ENCODE measurements at places on chromosomes 3 and 15.

DNA sequence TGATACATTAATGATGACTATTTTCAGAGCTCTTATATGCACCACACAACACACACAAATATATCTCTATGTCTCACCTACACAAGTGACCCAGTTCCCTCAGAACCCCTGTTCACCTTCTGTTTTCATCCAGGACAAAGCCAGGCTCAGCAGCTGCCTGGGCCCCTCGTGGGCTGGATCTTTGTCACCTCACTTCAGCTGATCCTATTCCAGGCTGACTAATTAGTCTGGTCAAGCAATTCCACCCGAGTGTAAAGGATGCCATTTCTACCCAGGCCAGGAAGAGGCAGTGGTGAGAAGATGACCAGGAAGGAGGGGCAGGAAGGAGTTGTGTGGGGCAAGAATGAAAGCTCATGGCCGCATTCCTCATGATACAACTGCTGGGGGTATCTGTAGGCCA lies 62.3 kb downstream of the DHX30 start:
- DNase-seq, result no peak

- DNase-seq, result no peak
Observed at GRCh38 chr3:17322106-17322793, 420.2 kb downstream of the TBC1D5 start.

DNA sequence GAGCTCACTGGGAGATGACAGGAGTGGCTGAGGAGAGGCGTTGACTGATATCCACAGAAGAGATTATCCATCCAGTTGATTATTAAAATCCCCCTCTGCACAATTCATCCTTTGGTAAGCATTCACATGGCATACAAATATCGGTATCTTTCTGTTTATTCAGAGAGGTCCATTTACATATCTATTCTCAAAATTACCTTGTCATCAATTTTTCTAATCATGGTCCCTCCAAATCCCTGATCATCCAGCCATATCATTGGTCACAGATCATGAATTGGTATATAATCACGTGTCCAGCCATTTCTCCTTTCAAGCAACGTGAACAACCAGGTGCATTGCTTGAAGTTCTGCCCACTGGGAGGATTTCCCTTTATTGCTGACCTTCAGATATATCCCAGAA lies 1321.0 kb downstream of the ROBO2 start:
- no peak for DNase-seq

DNA sequence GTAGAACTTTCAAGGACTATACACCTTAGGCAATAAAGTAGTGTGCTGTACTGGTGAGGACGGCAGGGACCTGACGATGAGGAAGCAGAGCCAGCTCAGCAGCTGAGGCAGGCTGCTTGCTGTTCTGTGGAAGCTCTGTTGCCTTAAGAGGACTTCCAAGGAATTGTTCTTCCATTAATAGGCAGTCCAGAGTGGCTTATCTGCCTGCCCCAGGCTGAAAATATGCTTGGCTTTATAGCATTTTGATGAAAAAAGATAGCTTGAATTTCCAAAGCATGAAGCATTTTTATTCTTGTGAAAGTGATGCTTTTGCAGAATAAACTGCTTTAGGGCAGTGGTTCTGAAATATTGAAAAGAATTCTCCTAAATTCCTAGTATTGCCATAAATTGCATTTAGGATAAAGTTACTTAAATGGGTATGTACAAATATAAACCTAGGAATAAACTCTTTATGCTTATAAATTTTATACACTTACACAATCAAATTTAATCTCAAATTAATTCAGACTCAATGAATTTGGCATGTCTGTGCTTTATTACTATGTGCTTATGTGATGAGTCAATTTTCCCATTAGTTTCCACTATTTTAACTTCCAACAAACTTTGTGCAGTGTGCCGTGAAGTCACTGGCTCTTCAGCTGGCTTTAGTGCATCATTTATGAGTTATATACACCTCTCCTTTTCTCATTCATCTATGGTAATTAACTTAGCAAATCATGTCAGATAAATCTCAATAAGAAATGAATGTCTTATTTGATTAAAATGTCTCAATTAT lies 231.0 kb upstream of the RASGRP1 start:
- no peak for DNase-seq

DNA sequence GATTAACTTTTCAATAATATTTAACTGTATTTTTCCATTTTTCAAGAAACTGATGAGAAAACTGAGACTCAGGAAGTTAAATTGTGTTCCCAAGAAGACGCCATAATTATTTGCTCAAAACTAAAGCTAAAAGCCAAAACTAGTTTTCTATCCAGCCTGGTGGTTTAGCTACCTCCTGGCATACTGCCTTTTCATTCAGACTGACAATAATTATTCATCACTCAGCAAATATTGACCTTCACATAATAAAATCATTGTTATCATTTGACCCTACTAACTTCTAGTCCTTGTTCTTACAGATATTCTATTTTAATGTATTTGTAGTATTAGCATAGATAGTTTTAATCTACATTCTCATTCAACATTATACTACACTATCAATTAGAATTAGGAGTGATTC lies 210.6 kb upstream of the GADL1 start:
- no peak for DNase-seq

DNA sequence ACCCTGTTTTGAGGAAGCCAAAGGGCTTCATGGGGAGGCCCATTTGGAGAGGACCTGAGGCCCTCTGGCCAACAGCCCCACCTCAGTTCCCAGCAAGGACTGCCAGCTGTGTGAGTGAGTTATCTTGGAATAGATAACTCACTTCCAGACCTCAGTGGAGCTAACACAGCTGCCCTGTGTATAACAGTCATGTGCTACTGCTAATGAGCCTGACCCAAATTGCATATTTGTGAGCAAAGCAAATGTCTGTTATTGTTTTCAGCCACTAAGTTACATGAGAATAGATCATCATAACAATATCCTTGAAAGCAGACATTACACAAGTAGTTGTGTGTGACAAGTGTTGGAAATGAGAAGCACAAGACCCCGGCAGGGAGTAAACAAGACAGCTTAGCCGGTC lies 355.8 kb downstream of the MCTP2 start:
- DNase-seq, result no peak

- no peak for DNase-seq
Observed at GRCh38 chr3:18946524-18946923, 201.8 kb upstream of the KCNH8 start.
